Smooth muscle cell of the coronary artery (primary cell): ENCODE measurements at places on chromosomes 6 and 20. TPM values are rescaled to one million over a fixed set of nuclear protein-coding genes. Genes with fewer than 3 reads are reported as not detected.

The CCM2L gene
- 0.23 TPM in 1 of 2 replicates, not detected in the other for total RNA-seq

The TSPO2 gene
- not detected in 2 replicates for total RNA-seq

The CD109 gene
- total RNA-seq: 5.2 and 18.0 TPM in 2 replicates

The OR12D3 gene
- total RNA-seq: not detected in 2 replicates

The GRM1 gene
- under 0.01 TPM in 2 replicates for total RNA-seq

The CDH4 gene
- total RNA-seq: 0.70 TPM in 1 of 2 replicates, not detected in the other

The AGER gene
- 0.15 TPM in 1 of 2 replicates, not detected in the other for total RNA-seq

The LY6G6C gene
- not detected in 2 replicates for total RNA-seq

The BEND6 gene
- 5.6 and 6.1 TPM in 2 replicates for total RNA-seq

The NRSN1 gene
- not detected in 2 replicates for total RNA-seq

The FOXS1 gene
- 0.35 and 26.9 TPM in 2 replicates for total RNA-seq

The MAPK13 gene
- total RNA-seq: 2.4 and 10.1 TPM in 2 replicates

The EMILIN3 gene
- total RNA-seq: under 0.01 TPM in 1 of 2 replicates, not detected in the other

The RSPO3 gene
- total RNA-seq: 0.08 and 26.9 TPM in 2 replicates

The PNPLA1 gene
- total RNA-seq: 0.15 TPM in 1 of 2 replicates, not detected in the other

The GJA1 gene
- 841 and 926 TPM in 2 replicates for total RNA-seq

The CCN6 gene
- not detected in 2 replicates for total RNA-seq

The NDRG3 gene
- 16.5 and 17.7 TPM in 2 replicates for total RNA-seq

The OGFRL1 gene
- 4.6 and 10.4 TPM in 2 replicates for total RNA-seq

The PRPH2 gene
- 0.30 and 2.2 TPM in 2 replicates for total RNA-seq

The TNNC2 gene
- total RNA-seq: 0.15 and 13.1 TPM in 2 replicates

The POPDC3 gene
- 1.4 and 9.0 TPM in 2 replicates for total RNA-seq

The C4B gene
- total RNA-seq: 3.2 and 24.0 TPM in 2 replicates
